Amniotic epithelial cell (primary cell): ENCODE measurements at places on chromosomes 5 and 9.
A peak's percentile ranks its signal among the peaks of the same experiment; 100 is the strongest.

- no peak for DNase-seq
Measured at GRCh38 chr9:88889386-88889785, 101.9 kb upstream of the S1PR3 start.

DNA sequence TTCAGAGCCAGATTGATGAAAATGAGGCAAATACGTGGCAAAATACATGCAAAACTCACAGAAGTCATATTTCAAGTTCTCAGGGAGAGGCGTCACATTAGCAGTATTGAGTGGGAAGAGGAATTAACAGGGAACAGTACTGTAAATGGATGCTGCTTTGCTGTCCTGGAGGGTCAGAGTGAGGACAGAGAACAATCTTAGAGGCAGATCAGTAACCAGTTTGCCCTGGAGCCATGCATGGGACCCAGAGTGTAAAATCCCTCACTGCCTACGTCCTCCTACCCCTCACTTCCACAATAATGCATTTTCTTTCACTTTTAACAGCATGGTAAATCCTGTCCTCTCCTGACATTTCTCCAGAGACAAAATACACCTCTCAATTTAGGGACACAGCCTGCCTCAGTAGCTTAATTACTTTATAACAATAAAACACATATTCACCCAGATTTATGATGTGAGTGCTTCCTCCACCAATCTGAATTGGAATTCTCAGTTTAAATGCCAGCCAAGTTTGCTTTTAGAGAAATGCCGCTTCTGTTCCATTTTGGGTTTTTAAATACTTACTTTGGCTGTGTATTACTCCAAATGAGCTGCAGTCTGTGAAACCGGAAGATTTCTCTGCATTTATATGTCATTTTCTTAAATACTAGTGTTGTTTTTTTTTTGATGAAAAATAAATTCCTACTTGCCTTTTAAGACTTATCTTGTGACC lies 70.0 kb downstream of the LMNB1 start:
- DNase-seq, result no peak

DNA sequence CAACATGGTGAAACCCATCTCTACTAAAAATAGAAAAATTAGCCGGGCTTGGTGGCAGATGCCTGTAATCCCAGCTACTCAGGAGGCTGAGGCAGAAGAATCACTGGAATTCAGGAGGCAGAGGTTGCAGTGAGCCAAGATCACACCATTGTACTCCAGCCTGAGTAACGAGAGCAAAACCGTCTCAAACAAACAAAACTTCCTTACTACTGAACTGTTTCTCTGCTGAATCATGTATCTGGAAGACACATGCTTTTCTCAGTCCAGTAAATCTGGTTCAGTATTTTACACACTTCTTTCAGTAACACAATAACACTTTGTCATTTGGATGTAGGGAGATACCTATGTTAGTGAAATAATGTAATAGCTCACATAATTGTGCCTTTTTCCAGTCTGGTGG lies 7.9 kb downstream of the TRMT10B start:
- DNase-seq, result peak; percentile 74

DNA sequence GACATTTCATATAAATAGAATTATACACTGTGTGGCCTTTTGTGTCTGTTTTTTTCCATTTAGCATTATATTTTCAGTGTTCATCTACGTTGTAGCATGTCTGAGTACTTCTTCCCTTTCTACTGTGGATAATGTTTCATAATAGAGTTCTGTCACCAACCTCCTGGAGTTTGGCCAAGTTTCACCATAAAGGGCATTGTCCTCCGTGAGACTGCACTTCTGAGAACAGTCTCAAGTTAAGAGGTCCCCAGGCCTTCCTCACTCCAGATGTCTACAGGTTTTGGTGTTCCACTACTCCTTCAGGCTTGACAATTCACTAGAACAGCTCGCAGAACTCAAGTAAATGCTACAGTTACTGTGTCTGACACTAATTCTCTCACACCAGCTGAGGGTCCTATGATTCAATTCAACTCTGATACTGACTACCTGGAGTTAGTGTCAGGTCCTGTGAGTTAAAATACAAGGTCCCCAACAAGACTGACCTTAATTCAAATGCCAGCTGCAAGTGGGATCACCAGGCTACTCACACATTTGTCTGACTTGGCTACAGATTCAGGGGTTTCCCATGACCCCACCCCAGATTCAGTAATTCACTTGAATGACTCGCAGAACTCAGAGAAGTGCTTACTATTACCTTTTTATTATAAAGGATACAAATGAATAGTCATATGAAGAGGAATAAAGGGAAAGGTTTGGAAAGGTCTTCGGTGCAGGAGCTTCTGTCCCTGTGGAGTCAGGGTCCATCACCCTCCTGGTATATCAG lies 31.1 kb downstream of the SLC35A4 start:
- DNase-seq, result no peak

DNA sequence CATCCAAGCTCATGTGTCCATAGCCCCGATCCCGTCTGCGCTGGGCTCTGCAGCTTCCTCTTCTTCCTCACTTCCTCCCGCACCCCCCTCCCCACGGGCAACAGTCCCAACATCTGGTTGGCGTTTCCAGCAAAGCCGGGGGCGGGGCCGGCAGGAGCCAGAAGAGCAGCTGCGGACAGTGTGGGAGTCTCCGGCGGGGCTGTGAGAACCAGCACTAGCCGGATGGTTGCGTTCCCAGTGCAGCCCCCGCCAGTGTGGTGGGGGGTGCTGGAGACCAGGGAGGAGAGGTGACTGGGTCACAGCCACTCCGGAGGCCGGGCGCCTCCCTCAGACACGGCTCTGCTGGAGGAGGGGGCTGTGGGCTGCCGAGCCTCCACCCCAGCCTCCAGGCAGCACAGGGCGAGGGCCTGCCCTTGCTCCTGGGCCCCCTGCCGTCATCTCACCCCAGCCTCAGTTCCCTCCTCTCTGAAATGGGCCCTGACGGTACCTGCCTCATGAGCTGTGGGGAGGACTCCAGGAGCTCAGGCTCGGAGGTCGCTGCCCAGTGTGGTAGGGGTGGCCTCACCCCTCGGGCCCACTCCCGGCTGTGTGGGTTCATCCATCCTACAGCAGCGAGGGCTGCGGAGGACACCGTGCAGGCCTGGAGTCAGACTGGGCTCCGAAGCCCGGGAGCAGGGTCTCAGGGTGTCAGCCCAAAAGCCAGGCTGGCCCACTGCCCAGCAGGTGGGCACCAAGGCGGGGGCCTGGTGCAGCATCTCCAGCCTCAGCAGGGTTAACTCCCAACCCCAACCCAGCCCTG lies 41.5 kb upstream of the NOTCH1 start:
- DNase-seq, result peak; percentile 91

GRCh38 chr9:113533335-113534225 lies 70.1 kb downstream of the RGS3 start:
- no peak for DNase-seq
